Parietal lobe (tissue), 2 donors: ENCODE measurements at places on chromosomes 13 and 19. TPM values are rescaled to one million over a fixed set of nuclear protein-coding genes. Genes with fewer than 3 reads are reported as not detected.

CYP2F1 gene
- not detected for total RNA-seq

ZNF525 gene
- 22.5 TPM for total RNA-seq

SULT2A1 gene
- not detected for total RNA-seq

SLITRK6 gene
- 0.94 TPM for total RNA-seq

WDR62 gene
- total RNA-seq, result 3.1 TPM

KLC3 gene
- total RNA-seq, result not detected

CACNG8 gene
- total RNA-seq, result 8.5 TPM
